KBM-7 (cell line): ENCODE measurements at places on chromosomes 7 and 10.
A peak's percentile ranks its signal among the peaks of the same experiment; 100 is the strongest.

DNA sequence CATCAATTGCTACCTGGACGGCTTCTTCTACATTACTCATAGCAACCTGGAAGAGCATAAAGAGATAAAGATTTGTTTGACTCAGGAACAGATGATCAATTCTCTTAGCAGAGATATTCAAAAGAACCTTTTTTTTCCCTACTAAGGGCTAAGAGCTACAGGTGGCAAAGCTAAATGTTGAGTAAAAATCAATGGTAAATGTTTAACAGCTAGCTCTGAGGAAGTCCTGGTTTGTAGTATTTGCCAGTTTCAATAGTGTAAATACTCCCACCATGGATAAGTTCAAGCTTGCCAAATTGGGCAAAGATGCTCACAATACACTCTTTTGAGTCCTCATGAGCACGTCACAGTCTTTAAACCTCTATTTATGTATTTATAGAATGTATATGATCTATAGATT lies 64.0 kb downstream of the AKR1E2 start:
- DNase-seq: no peak

DNA sequence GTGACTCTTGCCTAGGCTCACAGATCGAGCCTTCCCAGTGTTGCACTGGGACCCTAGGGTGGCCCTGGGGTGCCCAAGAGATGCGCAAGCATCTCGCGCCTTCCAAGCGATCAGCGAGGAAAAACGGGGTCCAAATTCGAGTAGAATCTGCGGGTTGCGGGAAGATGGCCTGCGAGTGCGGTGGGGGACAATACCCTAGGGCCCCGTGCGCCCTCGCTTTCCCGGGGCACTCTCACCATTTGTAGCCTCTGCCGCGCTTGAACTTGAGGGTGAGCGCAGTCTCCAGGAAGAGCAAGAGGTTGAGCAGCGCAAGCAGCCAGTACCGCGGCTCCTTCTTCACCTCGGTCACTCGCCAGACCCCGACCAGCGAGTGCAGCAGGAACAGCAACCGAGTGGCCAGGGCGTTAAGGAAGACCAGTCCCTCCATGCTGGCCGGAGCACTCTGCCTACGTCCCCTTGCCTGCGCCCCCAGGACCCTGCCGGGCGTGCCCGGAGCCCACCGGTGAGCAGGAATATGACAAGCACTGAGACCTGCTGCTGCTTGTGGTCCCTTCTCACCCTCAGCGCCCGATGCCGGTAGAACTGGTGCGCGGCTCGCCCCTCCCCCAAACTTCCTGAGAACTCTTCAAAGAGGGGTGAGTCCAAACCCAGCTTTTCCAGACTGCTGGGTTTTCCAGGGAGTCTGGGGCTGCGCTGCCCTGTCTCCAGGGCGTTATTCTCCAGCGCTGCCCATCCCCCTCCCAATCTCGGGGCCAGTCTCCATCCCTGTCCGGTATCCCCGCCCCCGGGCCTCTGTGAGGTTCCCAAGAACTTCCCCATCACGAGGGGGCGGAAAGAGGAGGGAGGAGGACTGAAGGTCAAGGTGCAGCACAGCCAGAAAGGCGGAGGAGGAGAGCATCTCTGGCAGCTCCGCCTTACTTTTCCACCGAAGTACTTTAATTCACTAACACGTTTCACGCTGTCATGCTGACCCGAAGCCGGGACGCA lies at the start of gene TMEM26:
TMEM26 (minus strand) TSS at position 727 of the 987 bp plus-strand sequence; CDS start at position 427, 300 bp downstream.
- no peak for DNase-seq

GRCh38 chr10:122178655-122179054 lies 92.4 kb upstream of the BTBD16 start:
- no peak for DNase-seq

DNA sequence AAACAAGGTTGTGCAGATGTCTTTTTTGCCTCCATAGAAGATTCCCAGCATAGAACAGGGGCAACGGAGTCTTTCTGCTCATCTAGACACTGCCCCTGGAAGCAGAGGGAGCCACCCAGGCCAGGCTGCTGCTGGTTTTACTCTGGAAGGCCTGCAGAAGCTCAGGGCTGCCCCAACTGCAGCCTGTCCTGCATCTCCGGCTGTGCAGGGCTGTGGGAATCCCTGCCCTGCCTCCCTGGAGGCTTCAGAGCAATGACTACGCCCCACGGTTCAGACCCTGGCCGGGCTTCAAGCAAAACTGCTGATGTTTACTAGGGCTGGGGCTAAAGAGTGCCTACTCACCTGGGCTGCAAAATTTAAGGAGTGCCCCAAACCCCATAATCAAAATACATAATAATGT lies 43.9 kb downstream of the GHRHR start:
- DNase-seq: no peak

DNA sequence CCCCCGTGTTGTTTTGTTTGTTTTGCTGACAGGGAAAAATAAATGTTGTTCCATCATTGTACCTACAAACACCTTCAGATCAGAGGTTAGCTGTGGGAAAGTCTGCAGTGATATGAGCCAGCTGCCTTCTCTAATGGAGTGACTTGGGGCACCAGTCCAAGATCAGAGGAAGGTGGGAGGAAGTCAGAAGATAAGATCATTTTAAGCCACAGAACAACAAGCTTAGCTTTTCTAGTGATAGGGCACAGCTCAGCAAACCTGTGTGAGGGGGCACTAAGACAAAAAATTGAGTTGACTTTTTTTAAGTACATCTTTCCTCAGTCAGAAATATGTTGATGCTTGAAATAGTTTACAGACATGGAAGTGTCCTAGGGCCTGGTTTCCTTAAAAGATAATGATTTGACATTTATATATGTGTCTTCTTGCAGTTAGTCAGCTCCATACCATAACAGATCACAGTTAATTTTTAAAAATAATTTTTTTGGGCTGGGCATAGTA lies 240.3 kb upstream of the KAT6B start:
- DNase-seq: peak; percentile 63

DNA sequence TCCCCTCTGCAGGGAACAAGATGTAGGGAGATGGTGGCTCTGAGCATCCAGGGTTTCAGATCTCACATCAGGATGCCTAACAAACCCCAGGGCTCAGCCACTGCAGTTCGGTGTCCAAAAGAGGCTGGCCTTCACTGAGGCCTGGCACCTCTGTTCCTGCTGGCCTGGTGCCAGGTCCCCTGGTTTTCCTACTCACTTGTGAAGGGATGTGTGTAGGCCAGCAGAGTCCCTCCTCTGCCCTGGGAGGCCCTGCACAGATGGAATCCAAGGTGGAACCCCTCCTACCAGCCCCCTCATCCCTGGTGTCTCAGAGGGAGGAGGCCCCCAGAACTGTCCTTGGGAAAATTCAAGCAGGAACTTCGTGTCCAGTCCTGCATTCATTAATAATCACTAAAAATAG lies 260.6 kb downstream of the CCSER2 start:
- no peak for DNase-seq

GRCh38 chr7:46198701-46199100 lies 277.6 kb upstream of the IGFBP3 start:
- no peak for DNase-seq

GRCh38 chr10:29553544-29554250 lies 81.1 kb downstream of the SVIL start:
- DNase-seq: no peak

DNA sequence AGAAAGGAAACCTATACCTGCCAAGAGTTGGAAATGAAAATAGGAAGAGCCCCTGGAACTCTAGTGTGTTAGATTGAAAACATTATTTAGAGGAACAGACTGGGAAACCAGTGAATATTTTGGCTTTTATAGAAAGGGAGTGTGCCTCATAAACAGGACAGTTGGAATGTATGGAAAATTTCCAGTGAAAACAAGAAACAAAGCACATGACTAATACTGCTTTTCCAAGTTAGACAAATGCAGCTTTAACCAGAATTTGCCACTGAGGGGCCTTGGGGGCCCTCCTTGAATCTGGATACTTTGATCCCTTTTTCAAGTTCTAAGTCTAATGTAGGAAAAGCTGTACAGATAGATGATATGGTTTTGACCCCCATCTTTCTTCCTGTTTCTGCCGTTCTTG lies 21.2 kb downstream of the ITGB8 start:
- DNase-seq: no peak

- no peak for DNase-seq
Measured at GRCh38 chr10:10626734-10627133, 390.9 kb upstream of the CELF2 start.

GRCh38 chr10:59096631-59097030 lies 79.8 kb upstream of the PHYHIPL start:
- no peak for DNase-seq

GRCh38 chr10:64619102-64619501 lies 1097.9 kb downstream of the REEP3 start:
- no peak for DNase-seq

DNA sequence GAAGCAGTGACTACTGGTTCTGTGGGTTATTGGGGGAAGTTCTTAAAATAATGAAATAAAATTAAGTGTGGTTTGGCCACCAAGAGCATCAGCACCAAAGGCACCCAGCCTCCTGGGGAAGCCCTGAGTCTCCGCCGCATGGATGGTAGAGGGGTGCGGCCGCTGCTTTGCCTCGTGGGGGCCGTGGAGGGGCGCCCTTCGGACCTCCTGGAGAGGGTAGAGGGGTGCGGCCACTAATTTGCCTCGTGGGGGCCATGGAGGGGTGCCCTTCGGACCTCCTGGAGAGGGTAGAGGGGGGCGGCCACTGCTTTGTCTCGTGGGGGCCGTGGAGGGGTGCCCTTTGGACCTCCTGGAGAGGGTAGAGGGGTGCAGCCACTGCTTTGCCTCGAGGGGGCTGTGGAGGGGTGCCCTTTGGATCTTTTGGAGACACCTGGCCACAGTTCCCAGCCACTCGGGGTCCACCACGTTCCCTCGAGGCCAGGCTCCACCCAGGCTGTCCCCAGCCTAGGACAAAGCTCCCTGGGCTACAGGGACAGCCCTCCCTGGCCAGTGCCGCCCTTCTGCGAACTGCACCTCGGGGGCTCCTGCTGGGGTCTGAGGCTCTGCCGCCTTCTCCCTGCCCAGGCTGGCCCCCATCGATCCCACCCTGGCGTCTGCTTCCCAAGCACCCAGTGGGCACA lies 535.1 kb downstream of the PTPRN2 start:
- no peak for DNase-seq

- no peak for DNase-seq
Measured at GRCh38 chr7:130476297-130477150, 15.4 kb upstream of the MEST start.

DNA sequence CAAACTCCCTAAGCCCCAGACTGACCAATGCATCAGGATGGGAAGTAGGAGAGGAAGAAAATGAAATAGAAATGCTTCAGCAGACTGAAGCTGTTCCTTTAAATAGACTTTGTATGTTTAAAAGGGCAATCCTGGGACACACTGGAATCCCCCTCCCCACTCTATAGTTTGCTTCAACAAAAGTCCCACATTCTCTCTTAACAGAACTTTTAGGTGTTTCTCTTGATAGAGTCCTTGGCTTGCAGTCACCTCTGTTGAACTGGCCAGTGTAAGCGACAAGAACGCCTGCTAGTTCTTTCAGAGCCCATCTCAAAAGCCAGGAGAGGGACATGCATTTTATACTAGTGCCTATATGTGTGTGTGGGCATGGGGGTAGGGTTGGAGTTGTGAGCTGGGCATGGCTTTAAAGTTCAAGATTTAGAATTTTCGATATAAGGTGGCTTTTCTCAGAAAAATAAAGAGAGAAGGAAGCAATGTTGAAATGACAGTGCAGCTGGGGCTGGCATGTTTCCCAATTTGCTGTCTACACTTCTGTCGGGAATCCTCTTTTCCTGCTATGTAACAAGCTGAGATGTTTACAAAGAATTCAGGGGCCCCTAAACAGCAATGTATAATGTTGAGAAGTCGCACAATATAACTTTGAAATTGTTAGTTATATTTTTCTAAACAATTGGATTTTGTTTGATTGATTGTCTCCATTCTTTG lies 2.1 kb downstream of the TBX20 start:
- peak; percentile 44 for DNase-seq

DNA sequence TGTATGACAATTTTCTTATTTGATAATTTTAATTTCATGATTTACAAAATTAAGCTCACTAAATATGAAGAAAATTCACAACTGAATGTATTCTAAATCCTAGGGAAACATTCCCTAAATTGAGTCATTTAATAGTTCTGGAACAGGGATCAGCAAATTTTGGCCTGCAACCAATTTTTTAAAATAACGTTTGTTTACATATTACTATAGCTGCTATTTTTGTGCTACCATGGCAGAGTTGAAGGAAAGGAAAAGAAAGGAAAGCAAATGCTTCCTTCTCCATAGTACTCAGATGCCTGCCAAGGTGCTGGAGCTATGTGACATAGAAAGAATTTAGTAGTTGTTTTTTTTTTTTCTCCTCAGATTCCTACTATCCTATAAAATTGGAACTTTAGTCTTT lies 1307.7 kb upstream of the LRRTM3 start:
- no peak for DNase-seq

- no peak for DNase-seq
Measured at GRCh38 chr10:88150339-88150738, 286.9 kb downstream of the PTEN start.

GRCh38 chr7:148368562-148368961 lies 222.0 kb upstream of the C7orf33 start:
- no peak for DNase-seq

- peak; percentile 66 for DNase-seq
Measured at GRCh38 chr10:27241010-27241651, 534 bp upstream of the ACBD5 start.
